HT-29 (cell line): ENCODE measurements at places on chromosomes 7 and 10. TPM values are rescaled to one million over a fixed set of nuclear protein-coding genes. Genes with fewer than 3 reads are reported as not detected.
A peak's percentile ranks its signal among the peaks of the same experiment; 100 is the strongest.

- no peak for DNase-seq
These were observed 171.2 kb downstream of the ZNF365 start for GRCh38 chr10:62545160-62546066.

GRCh38 chr7:91940171-91940570 lies 491 bp upstream of the AKAP9 start:
- DNase-seq: peak; percentile 67

DNA sequence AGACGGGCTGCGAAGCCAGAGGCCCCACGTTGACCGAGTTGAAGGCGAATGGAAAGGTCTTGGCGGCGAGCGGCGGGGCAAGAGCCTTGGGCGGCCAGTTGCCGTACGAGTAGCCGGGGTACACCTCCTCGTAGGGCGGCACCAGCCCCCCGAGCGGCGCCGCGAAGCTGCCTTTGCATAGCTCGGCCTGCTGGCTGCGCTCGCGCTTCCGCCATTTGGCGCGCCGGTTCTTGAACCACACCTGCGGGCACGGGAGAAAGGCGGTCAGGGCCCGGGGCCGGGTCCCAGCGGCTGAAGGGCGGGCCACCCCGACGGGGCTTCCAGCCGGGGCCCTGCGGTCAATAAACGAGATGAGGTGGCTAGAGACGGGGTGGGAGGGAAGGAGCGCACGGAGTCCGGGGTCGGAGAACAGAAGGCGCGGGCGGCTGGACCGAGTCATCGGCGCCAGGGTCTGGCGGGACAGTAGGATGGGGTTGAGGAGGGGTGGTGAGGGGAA lies 4.8 kb downstream of the ELOVL3 start:
- DNase-seq: no peak

- no peak for DNase-seq
These were observed 25.4 kb upstream of the HIBADH start for GRCh38 chr7:27688056-27688455.

- DNase-seq: no peak
These were observed 486 bp downstream of the CACNA2D1 start for GRCh38 chr7:82443036-82443546.

- DNase-seq: no peak
These were observed 27.4 kb upstream of the SLC26A3 start for GRCh38 chr7:107830420-107830819.

DNA sequence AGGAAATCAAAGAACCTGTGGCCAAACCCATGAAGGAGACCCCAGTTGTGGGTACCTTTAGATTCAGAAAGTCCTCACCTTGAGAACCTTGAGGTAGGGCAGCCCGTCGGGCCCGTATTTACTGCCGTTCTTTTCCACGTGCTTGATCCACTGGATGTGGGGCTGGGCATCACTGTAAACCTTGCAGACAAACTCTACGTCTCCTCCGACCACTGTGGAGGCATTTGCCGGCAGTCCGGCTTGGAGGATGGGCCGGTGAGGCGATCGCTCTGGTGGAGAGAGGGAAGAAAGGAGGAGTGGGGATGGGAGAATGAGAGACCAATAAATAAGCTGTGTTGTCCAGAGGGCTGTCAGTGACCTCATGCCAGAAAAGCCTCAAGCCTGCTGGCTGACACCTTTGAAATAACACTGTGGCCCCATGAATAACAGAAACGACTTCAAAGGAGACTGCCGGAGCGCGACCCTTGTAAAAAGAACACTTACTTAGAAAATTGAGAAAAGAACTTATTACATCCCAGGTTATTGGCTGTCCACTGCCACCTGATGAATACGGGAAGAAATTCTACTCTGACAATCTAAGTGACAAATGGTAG lies 78.2 kb downstream of the FGFR2 start:
- no peak for DNase-seq

- DNase-seq: no peak
These were observed 258.4 kb upstream of the BMPER start for GRCh38 chr7:33646891-33647391.

DNA sequence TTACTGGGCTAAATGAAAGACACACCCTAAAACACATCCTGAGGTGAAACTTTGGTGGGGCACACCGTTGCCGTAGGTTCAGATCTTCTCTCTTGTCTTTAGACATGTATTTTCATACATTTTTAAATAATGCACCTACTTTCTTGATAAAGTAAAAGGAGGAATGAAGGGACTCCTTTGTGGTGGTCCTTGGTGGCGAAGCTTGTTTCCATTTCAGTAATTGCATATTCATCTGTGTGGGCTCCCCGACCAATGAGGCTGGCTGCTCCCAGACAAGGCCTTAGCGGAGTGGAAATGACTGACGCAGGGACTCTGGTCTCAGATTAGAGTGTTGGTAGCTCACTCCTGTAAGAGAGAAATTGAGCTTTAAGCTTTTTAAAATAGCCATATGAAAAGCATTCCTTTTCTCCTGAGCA lies 815 bp downstream of the CCSER2 start:
- peak; percentile 37 for DNase-seq

DNA sequence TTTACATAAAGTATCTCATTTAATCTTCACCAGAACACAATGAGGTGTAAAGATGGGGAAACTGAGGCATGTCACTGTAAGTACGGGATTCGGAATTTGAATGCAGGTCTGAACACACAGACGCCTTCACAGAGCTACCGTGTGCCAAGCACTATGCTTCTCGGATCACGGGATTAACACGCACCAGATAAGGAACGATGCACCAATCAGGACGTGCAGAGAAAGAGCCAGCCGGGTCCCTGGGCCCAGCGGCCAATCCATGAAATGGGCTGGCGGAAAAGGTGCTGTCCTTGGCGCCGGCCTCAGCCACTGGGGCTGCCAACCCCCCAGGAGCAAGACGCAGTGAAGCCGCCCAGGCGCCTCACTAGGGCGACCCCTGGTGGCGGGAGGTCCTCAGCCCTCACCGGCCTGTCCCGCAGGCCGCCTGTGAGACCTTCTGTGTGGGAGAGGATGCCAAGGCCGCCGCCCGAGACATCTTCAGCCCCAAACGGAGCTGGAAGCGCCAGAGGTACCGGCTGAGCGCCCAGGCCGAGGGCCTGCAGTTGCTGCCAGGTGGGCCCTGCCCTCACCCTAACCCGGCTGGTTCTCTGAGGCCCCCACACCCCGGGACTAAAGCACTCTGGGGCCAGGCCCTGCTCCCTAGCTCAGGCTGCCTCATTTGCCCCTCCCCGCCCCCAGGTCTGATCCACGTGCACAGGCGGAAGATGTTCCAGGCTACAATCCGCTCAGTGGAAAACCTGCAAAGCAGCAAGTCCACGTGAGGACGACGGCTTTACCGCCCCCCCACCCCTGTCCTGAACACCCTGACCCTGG lies 15.6 kb downstream of the ATG9B start:
- peak; percentile 93 for DNase-seq

GRCh38 chr10:88879534-88880281 lies at the start of gene STAMBPL1:
TSS of gene STAMBPL1 (plus strand) at chr10:88880245. CDS start at chr10:88901709, 21,464 bp downstream.
- peak; percentile 67 for DNase-seq

DNA sequence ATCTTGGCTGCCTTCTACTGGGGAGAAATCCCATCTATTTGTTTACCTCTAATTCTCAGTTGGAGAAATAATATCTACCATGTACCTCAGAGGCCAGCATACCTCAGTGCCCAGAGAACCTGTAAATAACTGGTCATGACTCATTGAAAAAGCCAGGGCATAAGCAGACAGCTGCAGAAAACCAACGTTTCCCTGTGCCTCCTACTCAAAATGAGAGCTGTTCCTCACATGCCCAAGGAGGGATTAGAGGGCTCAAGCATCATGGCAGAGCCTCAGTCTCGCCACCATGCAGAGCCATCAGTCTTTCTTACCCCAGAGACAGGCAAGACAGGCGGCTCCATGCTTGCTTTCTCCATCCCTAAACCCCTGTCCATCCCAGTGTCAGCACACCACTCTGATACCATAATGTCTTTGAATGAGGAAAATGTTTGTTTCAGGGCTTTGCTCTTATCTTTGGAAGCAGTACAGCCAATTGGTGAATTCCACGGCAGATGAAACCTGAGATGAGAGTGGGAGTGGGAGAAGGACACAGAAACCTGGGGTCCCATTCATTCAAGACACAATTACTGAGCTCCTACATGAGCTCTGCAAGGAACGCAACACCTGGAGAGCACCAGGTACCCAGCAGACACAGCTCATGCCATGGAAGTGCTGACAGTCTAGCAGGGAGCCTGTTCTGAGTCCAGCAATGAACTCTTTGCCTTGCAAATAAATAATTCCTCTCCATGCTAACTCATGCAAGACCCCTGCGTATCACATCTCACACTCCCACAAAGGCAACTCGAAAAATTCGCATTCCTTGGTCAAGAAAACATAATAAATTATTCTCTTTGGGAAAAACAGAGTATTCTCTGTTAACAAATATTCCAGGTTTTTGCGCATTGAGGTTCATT lies 21.1 kb downstream of the PON1 start:
- DNase-seq: no peak

- DNase-seq: no peak
These were observed 17.3 kb upstream of the FAM241B start for GRCh38 chr10:69612760-69613159.

GRCh38 chr10:122281751-122282150 lies 10.7 kb downstream of the BTBD16 start:
- DNase-seq: no peak

- no peak for DNase-seq
These were observed 203.5 kb upstream of the ZNF32 start for GRCh38 chr10:43852149-43852548.

GRCh38 chr10:131271195-131271880 lies 40.2 kb downstream of the TCERG1L start:
- DNase-seq: no peak

GRCh38 chr7:135147341-135147898 lies 452 bp upstream of the TMEM140 start:
- DNase-seq: no peak

DNA sequence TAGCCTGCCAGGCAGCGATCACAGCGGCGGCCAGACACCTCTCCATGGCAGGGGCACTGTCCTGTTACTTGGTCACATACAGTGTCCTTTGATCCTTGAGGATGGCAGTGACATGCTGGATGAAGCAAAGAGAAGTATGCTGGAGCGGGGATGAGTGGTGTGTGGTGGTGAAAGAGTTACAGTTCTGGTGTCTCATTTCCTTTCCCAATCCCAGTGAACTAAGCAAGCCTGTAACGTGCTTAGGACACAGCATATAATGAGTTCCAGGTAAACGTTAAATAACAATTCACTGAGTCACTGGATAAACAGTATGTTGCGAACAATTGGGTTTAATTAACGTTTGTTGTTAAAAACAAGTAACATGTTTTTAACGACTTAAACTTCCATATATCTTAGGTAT lies 63.5 kb upstream of the LAMB1 start:
- peak; percentile 32 for DNase-seq

DNA sequence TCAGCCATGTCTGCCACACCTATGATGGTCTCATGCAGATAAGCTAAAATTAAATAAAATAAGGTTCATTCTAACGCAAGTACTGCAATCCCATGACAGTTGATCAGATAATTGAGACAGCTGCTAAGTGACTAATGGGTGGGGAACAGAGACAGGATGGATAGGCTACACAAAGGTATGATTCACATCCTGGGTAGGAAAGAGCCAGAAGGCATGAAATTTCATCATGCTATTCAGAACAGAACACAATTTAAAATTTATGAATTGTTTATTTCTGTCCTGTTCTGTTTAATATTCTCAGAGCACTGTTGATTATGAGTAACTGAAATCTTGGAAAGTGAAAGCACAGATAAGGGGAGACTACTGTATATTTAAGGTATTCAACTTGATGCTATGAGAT lies 381.8 kb upstream of the SORCS1 start:
- DNase-seq: no peak

GRCh38 chr7:153604-154003 lies 38.8 kb upstream of the FAM20C start:
- DNase-seq: no peak

- DNase-seq: no peak
These were observed 23.2 kb downstream of the PPP1R17 start for GRCh38 chr7:31710171-31710570.

- no peak for DNase-seq
These were observed 104.6 kb upstream of the CACNA2D1 start for GRCh38 chr7:82548141-82548688.

DNA sequence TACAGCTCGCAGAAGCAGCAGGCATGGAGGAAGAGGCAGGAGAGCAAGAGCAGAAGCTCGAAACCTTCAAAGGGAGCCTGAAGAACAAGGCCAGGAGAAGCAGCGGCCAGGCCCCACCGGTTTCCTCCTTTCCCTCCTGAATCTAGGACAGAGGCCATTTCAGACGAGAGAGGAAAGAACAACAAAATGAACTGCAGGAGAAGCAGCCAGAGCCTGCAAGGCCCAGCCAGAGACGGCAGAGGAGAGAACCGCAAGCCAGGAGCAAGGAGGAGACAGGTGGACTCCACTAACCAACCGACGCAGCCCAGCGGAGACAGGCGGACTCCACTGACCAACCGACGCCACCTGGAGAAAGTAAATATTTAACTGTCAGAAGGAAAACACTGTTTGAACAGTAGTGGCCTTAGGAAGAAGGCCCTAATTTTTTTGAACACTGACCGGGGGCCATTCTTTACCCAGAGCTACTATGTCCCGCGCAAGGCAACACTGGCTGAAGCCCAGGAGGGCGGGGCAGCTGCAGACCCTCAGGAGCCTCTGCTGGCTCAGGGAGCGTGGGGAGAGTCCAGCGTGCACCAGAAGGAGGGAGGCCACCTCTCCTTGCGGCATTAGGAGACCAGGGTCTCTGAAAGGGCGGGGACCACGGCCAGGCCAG lies 559.2 kb downstream of the PTPRN2 start:
- DNase-seq: peak; percentile 38

GRCh38 chr10:52479567-52479966 lies 165.5 kb downstream of the DKK1 start:
- DNase-seq: no peak

DNA sequence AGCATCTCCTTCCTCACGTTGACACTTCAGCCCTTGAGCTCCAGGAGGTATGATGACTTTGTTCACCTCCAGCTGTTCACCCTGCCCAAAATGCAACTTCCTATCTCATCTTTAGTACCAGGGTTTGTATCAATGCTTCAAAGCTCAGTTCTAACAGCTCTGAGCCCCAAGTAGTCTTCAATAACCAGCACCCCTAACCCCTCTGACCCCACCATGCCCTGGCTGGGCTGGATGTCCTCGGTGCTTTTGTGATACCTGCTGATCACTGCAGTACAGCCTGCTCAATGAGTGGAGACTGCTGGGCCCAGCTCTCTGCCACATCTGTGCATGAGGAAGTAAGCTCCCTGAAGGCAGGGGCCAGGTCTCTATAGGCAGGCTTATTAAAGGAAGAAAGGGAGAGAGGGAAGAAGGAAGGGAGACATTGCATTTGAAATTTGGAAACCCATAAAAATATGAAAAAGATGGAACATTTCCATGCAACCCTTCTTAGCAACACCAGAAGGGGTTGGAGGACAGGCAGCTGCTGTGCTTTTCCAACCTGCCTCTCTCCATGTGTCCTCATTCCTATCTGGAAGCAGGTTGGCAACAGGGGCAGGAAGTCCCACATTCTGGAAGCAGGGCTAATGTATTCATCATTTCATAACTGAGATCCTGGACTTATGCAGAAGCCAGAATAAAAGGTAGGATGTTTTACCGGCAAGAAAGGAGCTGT lies 756.1 kb downstream of the GRID1 start:
- DNase-seq: no peak

The STEAP1B gene
- total RNA-seq: not detected in 2 replicates

The FEZF1 gene
- not detected in 2 replicates for total RNA-seq

The SYT15B gene
- total RNA-seq: not detected in 2 replicates

The PON1 gene
- total RNA-seq: 0.78 and 1.2 TPM in 2 replicates

The CCL26 gene
- not detected in 2 replicates for total RNA-seq

The PTPN20 gene
- total RNA-seq: not detected in 2 replicates

The NKX6-2 gene
- total RNA-seq: not detected in 2 replicates

The HOXA4 gene
- total RNA-seq: 2.2 and 3.7 TPM in 2 replicates

The LRIT1 gene
- total RNA-seq: not detected in 2 replicates

The CDNF gene
- not detected in 2 replicates for total RNA-seq

The SPDYE8 gene
- total RNA-seq: not detected in 2 replicates

The GIMAP1 gene
- not detected in 2 replicates for total RNA-seq

The PSD gene
- 0.18 and 0.47 TPM in 2 replicates for total RNA-seq

The SPDYE2 gene
- total RNA-seq: not detected in 2 replicates
